BJ (cell line): ENCODE measurements at places on chromosomes 5 and 9.

DNA sequence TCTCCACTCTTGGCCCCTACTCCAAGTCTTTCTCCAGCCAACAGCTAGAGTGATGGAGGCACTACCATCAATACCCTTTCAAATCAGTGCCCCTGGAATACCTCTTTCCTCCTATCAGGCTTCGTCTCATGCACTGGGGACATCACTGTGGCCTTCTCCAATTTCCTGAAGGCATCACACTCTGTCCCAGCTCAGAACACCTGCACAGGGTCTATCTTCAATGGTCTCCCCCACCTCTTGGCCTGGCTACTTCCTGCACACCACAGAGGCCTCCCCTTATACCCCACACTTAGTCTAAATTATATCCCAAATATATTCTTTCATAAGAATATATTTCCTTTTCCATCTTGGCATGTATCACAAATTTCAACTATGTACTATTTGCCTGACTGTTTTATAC lies 34.5 kb downstream of the ECPAS start:
- no peak for DNase-seq

- DNase-seq = no peak
Measured at GRCh38 chr5:149872351-149873040, 72.1 kb downstream of the PDE6A start.

DNA sequence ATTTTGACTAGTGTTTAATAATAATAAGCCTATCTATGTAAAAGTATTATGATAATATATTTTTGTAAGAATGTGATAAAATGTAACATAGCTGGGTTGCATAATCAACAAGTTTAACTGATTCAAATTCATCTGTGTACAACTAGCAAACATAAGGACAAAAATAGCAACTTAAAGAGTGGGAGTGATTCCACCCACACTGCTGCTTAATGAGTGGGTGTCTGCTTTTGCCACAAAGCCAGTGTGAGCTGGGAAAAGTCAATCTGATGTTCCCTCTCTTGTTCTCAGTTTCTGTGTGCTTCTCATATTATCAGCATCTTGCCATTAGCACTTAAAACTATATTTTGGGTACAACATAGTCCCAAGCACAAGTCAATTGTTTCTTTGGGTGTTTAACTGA lies 111.1 kb upstream of the DPYSL3 start:
- DNase-seq = no peak

DNA sequence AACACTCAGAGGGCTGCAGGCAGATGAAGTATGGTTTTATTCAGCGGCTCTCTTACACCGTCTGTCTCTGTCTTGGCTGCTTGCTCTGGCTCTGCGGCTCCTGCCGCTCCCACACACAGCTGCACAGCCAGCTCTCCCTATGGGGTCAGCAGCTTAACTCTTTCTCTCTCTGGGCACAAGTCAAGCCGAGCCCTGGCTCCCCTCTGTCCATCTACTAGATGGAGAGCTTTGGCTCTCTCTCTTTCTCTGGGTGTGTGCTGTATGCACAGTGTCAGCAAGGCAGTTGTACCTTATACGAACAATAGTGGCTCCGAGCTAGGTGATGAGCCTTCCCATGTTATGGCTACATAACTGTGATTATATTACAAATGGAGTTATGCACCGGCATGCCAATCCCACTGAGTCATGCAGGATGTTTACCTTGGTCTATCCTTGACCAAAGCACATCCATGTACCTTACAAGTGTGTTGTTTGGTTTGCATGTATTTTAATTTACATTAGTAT lies 19.3 kb upstream of the PPP2CA start:
- no peak for DNase-seq

DNA sequence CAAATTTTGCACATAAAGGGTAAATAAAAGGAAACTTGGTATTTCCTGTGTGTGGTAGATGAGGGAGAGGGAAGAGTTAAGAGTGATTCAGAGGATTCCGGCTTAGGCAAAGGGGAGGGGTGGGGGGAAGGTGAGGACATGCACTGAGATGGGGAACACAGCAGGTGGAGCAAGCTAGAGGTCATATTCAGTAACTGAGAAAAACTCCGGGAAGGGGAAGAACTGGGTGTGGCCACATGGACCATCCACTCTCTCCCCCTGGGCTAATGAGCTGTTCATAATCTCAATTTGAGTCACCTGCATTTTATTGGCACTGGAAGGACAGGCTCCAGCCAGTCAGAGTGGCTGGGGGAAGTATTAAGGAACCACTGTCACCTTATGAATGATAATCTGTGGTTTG lies 45.1 kb upstream of the UGCG start:
- DNase-seq = no peak
